Urinary bladder (tissue), 4 donors: ENCODE measurements at places on chromosomes 11 and 22. TPM values are rescaled to one million over a fixed set of nuclear protein-coding genes. Genes with fewer than 3 reads are reported as not detected.

The IGSF9B gene
- total RNA-seq, result 11.4 TPM

DNA sequence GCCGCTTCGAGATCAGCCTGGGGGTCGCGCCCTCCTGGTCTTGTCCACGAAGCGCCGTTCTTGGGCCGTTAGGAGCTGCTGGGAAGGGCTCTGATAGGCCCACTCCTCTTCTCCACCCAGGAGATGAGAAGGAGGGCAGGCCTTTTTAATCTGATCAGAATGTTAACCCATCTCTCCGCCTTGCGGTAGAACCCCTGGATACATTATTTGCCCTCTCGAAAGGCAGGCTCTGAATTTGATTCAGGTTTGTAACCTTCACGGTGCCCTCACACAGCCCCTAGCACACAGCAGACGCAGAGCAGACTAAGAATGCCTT, at the start of gene CCDC83:
CCDC83 (plus strand) TSS at position 43 of the 316 bp plus-strand sequence. CDS start 9,741 bp downstream, outside the sequence.
- DNase-seq, result no peak

DNA sequence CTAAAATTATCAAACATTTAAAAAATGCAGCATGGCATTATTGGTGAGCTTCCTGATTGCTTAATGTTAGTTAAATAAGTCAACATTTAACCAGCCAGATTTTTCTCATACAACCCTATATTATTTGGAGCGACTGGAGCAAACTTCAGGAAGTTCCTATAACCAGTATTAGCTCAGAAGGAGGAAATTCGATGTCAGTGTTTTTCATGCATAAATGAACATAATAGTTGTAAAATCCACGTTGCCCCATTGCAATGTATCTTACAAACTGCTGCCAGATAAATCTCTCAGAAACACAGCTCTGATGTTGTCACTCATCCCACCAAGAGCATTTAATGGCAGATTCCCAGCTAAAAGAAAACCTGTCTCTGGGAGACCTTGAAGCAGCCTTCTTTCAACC, 278.5 kb downstream of the CASP12 start:
- no peak for DNase-seq

DNA sequence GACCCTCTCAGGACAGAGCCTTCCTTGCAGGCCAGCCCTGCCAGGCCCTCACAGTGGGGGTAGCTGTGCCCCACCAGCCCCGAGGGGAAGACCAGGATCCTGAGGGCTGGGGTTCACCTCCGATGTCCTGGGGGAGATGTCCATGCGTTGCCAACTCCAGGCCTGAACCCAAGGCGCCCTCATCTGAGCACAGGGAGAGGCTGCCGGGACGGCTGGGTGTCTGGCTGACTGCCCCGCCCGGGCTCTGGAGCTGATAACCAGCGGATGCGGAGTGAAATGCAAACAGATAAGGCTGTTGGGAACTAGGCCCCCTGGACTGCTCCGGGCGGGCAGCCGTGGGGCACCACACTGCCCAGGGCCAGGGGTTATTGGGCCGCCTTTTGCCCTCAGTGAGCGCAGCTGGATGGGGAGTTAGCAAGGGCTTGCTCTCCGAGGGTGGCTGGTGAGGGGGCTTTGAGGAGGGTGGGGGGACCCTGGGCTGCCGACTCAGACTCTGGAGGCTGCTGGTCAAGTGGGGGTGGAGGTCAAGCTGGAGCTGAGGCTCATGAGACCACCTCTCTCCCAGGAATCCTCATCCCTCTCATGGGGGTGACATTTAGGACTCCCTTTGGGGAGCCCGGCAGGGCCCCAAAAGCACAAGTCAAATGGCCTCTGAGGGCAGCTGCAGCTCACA, 5.6 kb upstream of the MUC6 start:
- DNase-seq, result no peak

DNA sequence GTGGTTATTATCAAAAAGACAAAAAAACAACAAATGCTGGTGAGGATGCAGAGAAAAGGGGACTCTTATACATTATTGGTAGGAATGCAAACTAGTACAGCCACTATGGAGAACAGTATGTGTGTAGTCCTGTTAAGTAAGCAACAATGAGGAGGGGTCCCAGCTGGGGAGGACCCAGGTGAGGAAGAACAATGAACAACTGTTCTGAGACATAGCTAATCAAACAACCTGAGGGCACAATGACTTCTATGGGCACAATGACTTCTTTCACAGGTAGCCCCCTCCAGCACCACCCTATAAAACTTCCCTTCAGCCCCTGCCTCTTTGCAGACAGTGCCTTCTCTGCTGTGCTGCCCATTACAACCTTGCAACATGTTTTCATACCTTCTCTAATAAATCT, 5.6 kb downstream of the JAML start:
- no peak for DNase-seq

DNA sequence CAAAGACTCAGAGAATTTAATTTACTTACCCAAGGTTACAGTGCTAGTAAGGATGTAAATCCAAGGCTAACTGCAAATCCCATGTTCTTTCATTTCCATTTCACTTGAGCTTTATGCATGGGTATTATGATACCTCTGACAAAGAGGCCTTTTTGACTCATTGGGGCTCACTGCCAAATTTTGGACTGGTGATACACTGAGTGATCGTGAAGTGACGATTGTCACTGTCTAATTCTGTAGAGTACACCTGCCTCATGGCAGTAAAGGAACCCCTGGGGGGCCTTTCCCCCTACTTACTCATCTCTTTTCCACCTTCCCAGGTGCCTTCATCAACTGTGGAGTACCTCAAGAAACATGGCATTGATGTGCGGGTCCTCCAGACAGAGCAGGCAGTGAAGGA, 50.9 kb downstream of the AAMDC start:
- no peak for DNase-seq

DNA sequence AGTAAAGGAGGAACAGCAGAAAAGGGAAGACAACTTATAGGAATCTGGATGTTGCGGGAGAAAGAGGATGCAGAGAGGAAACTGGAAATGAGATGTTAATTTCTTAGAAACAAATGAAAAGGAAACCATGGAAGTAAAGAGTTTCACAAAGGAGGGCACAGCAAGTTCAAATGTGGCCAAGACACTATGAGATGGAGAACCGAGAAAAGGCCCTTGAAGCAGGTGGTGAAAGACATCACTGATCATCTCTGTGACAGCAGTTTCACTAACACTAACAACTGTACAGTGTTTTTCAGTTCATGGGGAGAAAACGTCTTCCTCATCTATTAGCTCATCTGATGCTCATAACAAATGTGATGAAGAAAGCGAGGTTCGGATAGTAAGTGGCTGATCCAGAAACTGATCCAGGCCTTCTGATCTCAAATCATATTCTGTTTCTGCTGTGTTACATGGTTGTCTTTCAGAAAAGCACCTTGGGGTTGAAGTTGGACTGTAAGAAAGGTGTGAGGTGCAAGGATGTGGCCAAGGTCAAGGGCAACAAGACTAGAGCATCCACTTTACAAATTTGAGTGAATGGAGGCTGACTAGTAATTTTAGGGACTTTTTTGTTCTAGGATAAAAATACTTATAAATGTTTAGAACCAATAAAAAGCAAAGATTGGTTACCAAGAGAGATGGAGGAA, 492.1 kb upstream of the CADM1 start:
- no peak for DNase-seq

GRCh38 chr11:73597336-73597955, 466 bp downstream of the FAM168A start:
- no peak for DNase-seq

- DNase-seq, result no peak
These were observed 110.9 kb downstream of the TSPAN18 start for GRCh38 chr11:44837661-44838060.

- no peak for DNase-seq
These were observed 85.2 kb upstream of the LINC01488 start for GRCh38 chr11:69396051-69396947.

DNA sequence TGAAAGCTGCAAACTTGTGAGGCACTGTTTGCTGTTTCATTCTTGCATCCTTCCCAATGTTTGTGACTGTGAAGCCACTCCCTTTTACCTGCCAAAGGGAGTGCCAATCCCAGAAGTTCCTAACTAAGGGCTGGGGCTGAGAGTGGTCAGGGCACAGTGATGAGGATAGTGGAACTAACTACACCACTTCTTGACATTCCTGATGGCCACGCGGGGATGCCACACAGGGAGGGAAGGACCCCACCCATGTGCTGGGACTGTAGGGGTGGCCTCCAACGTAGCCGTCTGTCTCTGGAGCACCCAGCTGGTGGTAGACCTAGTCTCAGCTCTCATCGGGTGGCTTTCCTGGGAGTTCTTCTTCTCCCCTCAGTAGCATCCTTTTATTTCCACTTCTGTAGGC, 335.5 kb downstream of the CADM1 start:
- no peak for DNase-seq

The OR8D1 gene
- total RNA-seq, result not detected
